ENCODE measurements at places on chromosomes 7 and 10. TPM values are rescaled to one million over a fixed set of nuclear protein-coding genes. Genes with fewer than 3 reads are reported as not detected.

The CDHR1 gene
- 0.09 TPM for total RNA-seq

The TUBB8 gene
- total RNA-seq, result 0.11 TPM

The PLEKHS1 gene
- total RNA-seq, result not detected

The TSPAN33 gene
- 0.11 TPM for total RNA-seq

The ZNF736 gene
- total RNA-seq, result 6.0 TPM

The SORCS1 gene
- total RNA-seq, result not detected

The VPS37D gene
- total RNA-seq, result 3.5 TPM

The SNX10 gene
- total RNA-seq, result 1.2 TPM

The RSPH10B gene
- total RNA-seq, result 2.1 TPM

The SERPINE1 gene
- total RNA-seq, result 74.3 TPM

The GPR37 gene
- 0.22 TPM for total RNA-seq

The FGFR2 gene
- total RNA-seq, result under 0.01 TPM

The KIF11 gene
- total RNA-seq, result 5.8 TPM

The LRGUK gene
- total RNA-seq, result 0.17 TPM

The CTNNA3 gene
- 0.22 TPM for total RNA-seq

The MYOF gene
- 99.0 TPM for total RNA-seq

The NEUROD6 gene
- not detected for total RNA-seq

The HECW1 gene
- not detected for total RNA-seq

The STAMBPL1 gene
- 0.33 TPM for total RNA-seq

The PNLIP gene
- not detected for total RNA-seq

The ANKRD61 gene
- total RNA-seq, result under 0.01 TPM

The PCBD1 gene
- 38.3 TPM for total RNA-seq

The SPDYE9 gene
- not detected for total RNA-seq

The TRIL gene
- total RNA-seq, result 31.8 TPM

The SLC13A1 gene
- not detected for total RNA-seq

The CNPY1 gene
- total RNA-seq, result not detected

The SUN3 gene
- not detected for total RNA-seq

The KCNIP2 gene
- 0.09 TPM for total RNA-seq

Data from dermis lymphatic vessel endothelial cell (primary cell).